ENCODE measurements at places on chromosomes 12 and 14.

- DNase-seq: no peak
Observed at GRCh38 chr12:23055004-23055403, 430.0 kb downstream of the ETNK1 start.

DNA sequence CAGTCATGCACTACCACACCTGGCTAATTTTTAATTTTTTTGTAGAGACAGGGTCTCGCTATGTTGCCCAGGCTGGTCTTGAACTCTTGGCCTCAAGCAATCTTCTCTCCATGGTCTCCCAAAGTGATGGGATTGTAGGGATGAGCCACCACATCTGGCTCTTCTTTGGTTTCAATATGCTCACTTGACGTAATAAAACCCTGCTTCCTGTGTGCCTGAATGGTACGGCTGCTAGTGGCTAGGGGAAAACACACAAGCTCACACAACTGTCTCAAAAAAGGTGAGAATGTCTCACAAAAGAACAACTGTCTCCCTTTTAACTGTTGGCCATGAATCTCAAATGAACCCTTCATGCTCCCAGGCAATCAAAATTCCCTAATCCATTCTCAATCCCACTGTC lies 15.0 kb downstream of the C1S start:
- DNase-seq: no peak

DNA sequence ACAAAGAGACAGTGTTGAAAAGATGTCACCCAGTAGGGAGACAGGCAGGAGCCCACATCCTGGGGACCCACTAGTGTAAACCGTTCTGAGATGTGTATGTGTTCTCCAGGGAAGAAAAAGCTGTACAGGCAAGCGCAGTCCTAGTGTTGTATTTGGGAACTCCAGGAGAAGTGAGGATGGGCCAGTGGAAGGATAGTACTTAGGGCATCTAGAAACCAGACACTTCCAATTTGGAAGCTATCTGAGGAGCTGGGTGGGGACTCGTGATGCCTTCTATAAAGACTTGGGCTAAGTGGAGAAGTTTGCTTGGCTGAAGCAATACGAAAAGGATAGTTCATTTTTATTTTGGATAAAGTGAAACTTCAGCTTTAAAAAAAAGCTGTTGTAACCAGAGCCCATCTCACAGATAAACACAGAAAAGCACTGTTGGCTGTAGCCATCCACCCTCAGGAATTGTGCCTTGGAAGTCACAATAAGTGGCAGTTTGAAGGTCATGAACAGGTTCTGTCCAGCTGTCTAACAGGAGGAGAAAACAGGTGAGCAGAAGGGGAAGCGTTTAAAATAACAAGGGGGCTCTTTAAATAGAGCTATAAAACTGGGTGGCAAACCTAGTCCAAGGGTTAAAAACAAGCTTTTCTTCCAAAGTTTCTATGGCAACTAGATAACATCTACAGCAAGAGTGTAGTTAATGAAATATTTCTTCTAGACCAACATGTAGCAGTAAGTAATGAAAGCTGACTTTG lies 108.0 kb upstream of the ARHGAP5 start:
- DNase-seq: no peak

- no peak for DNase-seq
Observed at GRCh38 chr12:92226071-92226661, 80.5 kb upstream of the BTG1 start.

GRCh38 chr14:93073910-93074769 lies 41.6 kb downstream of the ITPK1 start:
- DNase-seq: no peak

- DNase-seq: no peak
Observed at GRCh38 chr14:76829013-76829365, 2.8 kb downstream of the LRRC74A start.

Data from CD8-positive, alpha-beta T cell (primary cell).